SK-N-SH (cell line): ENCODE measurements at places on chromosomes 11 and 22. TPM values are rescaled to one million over a fixed set of nuclear protein-coding genes. Genes with fewer than 3 reads are reported as not detected.

Gene CFL1
- polyA plus RNA-seq = 2,761 and 4,252 TPM in 2 replicates

Gene MMP10
- 1.4 and 2.2 TPM in 2 replicates for polyA plus RNA-seq

Gene MS4A8
- polyA plus RNA-seq = not detected in 2 replicates

Gene CSNK1E
- polyA plus RNA-seq = 126 and 130 TPM in 2 replicates

Gene SDHAF2
- polyA plus RNA-seq = 81.7 and 116 TPM in 2 replicates

Gene C11orf86
- polyA plus RNA-seq = 0.06 and 0.08 TPM in 2 replicates

Gene CLDN5
- not detected in 2 replicates for polyA plus RNA-seq

Gene EIF3F
- 213 and 341 TPM in 2 replicates for polyA plus RNA-seq

Gene STK33
- polyA plus RNA-seq = 12.3 and 16.6 TPM in 2 replicates

- DNase-seq = no peak
Measured at GRCh38 chr11:69238573-69239351, 55.2 kb upstream of the MYEOV start.

- DNase-seq = no peak
Measured at GRCh38 chr11:18254781-18255361, 6.4 kb upstream of the SAA2 start.

DNA sequence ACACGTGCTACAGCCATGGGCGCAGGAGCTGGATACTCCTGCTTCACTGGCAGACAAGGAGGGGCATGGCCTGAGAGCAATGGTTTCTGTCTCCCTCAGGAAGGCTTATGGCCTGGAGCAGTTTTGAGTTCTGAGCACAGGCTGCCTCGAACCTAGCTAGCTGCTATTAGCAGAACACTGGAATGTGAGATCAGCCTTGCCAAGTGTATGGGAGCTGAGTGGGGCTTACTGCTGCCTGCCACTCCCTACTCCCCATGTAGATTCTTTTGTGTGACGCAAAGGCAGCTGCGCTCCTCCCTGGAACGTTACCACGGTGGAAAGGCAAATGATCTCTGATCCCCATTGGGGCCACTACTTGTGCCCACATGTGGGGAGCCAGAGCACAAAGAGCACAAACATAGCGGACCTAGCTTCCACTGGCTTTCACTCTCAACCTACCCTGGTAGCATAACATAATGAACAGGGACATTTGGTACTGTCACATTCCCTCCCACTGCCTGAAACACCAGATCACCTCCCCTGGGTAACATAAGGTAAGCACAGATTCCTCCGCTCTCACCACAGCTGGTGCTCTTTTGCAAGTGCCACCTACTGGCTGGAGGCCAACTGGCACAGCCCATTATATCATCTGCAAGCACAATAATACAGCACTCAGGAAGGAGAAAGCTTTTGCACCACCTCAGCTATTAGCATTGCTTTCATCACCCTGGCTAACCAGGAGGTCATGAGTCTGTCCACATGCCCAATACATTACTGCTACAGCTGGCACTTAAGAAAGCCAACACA lies 84.6 kb upstream of the GUCY1A2 start:
- DNase-seq = no peak

- DNase-seq = no peak
Measured at GRCh38 chr22:24731761-24732160, 42.8 kb downstream of the PIWIL3 start.

DNA sequence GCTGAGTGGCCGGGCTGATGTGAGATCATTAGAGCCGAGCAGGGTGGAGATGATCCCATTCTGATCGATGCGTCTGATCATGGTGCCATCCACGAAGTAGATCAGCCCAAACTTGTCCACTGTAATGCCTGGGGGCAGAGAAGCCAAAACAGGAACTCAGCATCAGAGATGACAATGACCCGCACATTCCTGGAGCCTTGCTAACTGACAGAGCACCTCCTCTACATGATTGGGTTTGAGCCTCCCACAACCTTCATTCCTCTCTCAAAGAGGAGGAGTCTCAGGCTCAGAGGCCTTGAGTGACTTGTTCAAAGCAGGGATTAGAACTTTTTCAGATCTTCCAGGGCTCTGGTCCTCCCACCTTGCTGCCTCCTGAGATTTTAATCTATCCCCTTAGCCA lies 133.7 kb upstream of the NARS2 start:
- DNase-seq = no peak

DNA sequence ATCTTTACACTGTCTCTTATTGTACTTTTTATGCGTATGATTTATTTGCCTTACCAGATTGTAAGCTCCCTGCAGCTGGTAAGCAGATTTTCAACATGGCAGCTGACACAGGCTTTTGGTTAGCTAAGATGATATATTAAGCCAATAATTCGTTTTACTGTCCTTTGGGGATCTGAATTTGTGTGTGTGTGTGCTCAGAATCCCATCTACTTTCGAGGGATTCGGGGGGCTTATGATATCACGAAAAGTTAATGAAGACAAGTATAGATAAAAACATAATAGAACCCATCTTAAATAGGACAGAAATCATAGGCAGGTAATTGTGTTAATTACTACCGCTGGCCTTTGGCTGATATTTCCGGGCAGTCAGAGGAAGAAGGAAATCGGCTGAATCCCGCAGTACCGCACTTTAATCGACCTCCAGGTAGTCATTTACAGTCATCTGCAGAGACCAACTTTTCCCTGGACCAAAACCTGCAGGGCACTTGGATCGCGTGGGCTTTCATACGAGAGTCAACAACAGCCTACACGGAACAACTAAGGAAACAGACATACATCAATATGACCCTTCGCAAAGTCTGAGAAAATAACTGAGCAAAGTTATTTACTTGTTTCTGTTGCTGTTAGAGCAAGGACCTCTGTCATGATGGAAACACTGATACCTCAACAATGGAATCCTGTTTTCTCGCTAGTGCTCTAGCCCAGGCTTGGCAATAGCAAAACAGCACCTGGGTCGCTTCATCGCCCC lies 802 bp downstream of the KBTBD3 start:
- no peak for DNase-seq

DNA sequence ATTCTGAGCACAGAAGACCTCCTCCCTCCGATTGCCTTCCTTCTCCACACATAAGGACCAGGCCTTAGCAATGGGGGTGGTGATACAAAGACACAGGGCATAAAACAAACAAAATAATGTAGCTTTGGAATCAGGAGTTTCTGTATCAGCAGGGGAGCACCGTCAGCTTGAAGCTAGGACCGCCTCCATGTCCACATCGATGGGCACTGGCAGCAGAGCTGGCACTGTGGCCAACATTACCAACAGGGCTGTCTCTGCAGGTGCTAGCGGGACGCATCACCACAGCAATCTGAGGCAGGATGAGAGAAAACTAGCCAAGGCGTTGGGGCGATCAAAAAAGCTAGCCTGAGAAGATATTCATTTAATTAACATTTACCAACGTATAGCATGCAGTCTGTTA lies 201.4 kb downstream of the MAML2 start:
- no peak for DNase-seq

DNA sequence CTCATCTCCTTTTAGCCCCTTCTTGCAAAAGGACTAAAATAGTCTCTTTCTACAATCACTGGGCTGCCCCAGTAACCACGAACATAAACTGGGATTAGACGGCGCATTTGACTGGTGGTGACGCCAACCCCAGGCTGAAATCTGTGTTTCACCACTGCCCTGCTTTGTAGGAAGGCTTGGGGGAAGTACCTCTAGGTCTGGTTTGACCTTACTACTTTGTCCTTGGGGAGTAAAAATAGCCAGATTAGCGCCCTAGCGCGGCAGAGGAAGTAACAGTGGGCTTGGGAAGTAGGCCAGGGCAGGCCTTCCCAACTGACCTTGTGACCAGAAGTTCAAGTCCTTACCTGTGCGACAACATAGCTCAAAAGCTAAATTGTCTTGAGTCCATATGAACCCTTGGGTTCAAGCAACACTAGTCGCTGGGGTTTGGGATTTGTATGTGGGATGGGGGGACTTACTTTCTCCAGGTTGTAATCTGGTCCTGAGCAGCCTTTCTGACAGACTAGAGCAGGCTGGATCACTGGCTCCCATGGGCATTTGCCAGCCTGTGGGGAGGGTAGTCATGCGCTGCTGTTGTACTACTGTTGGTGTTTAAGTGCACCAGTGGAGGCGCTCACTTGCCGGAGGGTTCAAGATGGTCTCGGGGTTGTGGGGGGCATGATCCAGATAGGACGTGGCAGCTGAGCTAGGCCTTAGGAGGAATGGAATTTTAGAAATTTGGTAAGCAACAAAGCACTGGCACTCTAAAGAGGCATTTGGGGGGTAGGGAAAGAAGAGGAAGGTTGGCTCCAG lies 953 bp upstream of the PACS1 start:
- peak; percentile 53 for DNase-seq

DNA sequence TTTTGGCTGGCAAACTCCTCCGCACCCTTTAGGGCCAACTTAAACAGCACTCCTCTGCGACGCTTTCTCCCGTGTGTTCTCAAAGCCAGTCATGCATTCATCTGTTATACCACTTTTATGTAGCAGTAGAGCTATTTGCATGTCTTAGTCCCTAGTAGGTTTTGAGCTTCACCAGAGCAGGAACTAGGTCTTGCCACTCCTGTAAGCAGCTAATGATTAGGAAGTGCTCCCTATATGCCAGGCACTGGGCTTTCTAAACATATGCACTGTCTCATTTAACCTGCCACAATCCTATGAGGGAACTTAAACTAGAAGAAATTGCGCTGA lies 180.8 kb downstream of the DBX1 start:
- DNase-seq = no peak

GRCh38 chr22:48630848-48631247 lies 1196.8 kb downstream of the BRD1 start:
- DNase-seq = no peak

GRCh38 chr11:6745465-6746015 lies 26.2 kb downstream of the OR2AG2 start:
- no peak for DNase-seq

- no peak for DNase-seq
Measured at GRCh38 chr11:134581966-134582769, 170.1 kb upstream of the B3GAT1 start.

DNA sequence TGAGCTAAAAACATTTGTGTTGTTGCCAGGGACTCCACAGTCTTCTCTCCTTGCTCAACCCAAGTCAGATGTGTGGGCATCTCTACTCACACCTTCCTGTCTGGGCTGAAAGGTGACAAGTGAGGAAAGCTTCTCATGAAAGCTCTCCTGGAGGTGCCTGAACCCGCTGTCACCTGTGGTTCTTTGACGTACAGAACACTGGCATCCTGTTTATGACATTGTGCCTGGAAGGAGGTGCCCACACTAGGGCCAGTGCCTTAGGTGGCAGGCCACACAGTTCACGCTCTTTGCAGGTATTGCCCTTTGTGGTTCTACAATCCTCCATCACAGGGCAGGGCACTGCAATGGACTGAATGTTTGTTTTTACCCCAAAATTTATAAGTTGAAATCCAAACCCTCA lies 108.5 kb downstream of the CD44 start:
- DNase-seq = no peak

DNA sequence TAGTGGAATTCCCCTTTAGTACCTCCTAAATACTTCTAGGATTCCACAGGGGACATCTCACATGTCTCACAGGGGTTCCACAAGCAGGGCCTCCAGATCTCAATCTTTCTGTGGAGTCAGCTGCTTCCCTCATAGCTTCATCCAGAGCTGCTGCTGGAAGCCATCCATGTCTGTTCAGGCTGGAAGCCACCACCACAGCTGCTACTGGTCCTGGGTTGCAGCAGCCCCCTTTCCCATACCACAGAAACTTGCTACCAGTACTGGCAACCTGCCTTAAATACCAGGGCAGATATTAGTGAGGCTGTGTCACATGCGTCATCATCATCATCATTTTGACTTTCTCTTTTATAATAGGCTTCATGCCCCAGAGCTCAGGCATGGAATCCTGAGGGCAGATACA lies 242.7 kb upstream of the NCAM1 start:
- DNase-seq = no peak

DNA sequence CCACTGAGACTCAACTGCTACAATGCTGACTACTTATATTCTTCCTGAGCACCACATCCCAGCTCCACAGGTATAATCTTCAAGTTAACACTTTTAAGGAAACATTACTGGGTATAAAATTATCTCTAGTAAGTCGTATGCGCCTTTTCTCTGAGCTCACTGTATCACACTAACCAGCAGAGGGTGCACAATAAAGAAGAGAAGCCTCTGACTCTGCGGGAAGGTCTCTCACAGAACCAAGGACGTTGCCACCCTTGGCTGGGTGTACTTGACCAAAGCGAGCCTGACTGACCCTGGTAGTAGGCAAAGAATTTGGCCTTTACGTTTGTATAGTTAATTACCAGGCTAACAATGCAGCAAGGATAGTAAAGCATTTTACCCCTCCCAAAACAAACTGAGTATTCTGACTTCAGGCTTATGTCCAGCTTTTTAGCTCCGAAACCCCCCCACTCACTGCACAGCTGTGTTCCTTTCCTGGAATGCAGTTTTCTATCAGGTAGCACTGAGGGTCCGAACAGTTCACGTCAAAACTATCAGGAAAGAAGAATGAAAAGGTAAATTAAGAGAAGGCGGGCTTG lies at the start of gene BTBD18:
TSS of gene BTBD18 (minus strand) at position 144 of the 578 bp plus-strand sequence. CDS start 631 bp downstream, outside the sequence.
- DNase-seq = peak; percentile 67

DNA sequence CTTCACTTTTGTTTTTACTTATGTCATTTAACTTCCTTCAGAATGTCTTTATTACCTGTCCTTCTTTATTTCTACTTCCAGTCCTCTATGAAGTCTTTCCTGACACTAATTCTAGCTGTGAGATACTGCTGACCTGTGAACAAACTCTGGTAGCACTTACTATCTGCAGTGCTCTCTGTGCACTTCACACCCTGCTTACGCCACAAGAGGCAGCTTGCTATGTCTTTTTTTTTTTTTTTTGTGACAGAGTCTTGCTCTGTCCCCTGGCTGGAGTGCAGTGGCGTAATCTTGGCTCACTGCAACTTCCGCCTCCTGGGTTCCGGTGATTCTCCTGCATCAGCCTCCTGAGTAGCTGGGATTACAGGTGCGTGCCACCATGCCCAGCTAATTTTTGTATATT lies 10.7 kb downstream of the STIM1 start:
- DNase-seq = no peak

DNA sequence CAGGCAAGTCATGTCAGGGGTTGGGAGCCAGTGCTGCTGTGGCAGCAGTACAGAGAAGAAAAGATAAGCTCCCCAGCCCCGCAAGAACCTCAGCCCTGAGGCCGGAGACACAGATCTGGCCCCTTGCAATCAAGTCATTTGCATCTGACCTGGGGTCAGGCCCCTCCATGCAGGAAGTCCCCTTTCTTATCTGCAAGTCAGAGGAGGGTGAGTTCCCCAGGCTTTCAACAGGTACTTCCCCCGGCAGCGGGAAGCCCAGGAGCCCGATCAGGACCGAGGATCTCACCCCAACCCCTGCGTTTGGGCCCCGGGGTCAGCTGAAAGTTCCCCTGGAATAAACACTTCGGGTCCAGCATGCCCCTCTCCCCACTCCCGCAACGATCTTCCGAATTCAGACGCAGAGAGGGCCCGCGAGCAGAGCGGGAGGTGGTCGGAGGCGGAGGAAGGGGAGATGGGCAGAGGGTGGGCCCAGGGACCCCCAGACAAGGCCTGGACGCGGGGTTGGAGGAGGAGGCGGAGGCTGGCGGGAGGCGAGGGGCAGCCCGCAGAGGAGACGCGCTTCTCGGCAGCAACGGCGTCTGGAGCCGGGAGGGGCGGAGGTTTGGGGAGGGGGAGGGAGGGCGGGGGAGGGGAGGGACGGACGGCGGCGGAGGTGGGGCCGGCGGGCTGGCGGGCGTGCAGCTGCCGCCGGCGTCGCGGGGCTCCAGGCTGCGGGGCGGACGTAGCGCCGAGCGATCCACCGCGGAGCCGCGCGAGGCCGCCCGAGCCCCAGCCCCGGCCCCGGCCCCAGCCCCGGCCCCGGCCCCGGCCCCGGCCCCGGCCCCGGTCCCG lies at the start of gene TSPAN18:
TSS of gene TSPAN18 (plus strand) at position 680 of the 831 bp plus-strand sequence. CDS start 179,455 bp downstream, outside the sequence.
- peak; percentile 88 for DNase-seq

GRCh38 chr11:116641561-116642045 lies 131.2 kb downstream of the BUD13 start:
- peak; percentile 86 for DNase-seq
